ENCODE measurements at places on chromosomes 6 and 20.
A peak's percentile ranks its signal among the peaks of the same experiment; 100 is the strongest.

DNA sequence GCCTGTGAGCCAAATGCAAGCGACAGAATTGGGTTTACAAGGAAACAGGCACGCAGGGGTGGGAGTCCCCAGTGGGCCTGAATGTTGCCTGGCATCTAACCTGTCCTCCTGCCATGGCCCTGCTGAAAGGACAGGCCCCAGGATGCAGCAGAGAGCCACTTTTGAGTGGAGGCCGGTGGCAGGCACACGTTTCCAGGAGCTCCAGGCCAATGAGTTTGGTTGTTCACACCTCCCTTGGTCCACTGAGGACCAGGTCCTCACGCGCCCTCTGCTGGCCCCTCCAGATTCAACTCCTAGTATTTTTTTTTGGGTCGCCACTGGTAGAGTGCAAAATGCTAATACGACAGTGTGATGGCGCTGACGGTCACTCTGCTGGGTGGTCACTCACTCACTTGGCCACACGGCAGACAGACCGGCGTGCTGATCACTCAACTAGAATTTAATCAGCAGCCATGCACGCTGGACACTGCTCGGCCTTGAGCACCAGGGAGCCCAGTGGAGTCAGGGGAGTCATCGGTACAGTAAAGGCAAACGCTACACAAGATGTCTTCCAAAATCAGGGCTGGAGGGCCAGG is 81.7 kb upstream of the NFATC2 start:
- DNase-seq, result peak; percentile 28

- peak; percentile 21 for DNase-seq
Observed at GRCh38 chr6:25713824-25714223, 40.7 kb upstream of the SLC17A4 start.

- DNase-seq, result no peak
Observed at GRCh38 chr6:44942798-44943197, 385.3 kb upstream of the RUNX2 start.

DNA sequence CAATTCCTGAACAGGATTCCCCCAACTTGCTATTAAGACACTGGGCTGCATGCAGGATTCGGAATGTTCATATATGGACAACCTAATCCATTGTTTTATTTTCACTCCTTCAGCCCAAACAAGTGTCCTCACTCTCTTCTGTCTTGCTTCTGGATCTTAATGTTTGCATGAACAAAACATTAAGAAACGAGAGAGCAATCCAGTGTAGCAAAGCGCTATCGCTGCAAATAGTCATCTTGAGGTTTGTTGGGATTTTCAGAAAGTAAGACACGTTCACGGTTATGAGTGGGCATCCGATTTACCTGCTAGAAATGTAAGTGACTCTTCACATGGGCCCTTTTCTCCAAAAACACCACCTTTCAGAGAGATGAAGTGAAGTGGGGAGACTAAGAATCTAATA is 156.4 kb downstream of the MBOAT1 start:
- no peak for DNase-seq

DNA sequence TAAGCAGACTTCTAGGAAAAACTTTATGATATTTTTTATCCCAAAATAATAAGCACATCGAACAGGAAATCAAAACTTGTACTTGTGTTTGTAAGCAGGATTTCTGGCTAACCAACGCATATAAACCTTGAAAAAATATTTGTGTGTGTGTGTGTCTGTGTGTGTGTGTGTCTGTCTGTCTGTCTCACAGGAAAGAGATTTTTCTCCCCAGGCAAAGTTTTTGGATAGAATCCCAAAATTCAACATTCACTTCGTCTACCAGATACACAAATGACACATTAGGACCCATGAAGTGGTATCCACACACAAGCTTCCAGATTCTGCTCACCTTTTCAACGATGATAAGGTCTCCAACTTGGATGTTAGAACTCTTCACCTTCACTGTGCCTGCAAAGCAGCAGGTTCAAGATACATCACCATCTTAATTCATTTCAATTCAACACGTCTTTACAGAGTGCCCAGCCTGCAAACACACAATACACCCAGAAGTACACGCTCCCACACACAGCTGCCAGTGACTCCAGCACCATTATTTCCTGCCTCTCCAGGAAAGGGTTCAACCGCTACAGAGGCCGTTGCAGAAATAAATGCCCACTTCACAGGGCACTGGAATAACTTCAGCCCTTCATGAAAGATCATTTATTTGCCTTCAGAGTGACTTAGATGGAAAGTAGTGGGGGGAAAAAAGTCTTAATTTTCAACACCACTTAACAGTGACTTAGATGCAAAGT is 70.9 kb downstream of the ATP9A start:
- no peak for DNase-seq

- no peak for DNase-seq
Observed at GRCh38 chr20:15619816-15620215, 953.4 kb downstream of the KIF16B start.

GRCh38 chr20:14890713-14891112 is 553.3 kb upstream of the FLRT3 start:
- DNase-seq, result no peak

- DNase-seq, result no peak
Observed at GRCh38 chr6:21995318-21995717, 301.5 kb downstream of the PRL start.

GRCh38 chr6:133886104-133886775 is 2.7 kb upstream of the TCF21 start:
- no peak for DNase-seq

All from NCI-H1694 treated with DMSO at 0.1 percent for 48 hours (cell line).